ENCODE measurements at places on chromosomes 5 and 9. TPM values are rescaled to one million over a fixed set of nuclear protein-coding genes. Genes with fewer than 3 reads are reported as not detected.

UNC5A gene
- total RNA-seq, result not detected

TLX3 gene
- not detected for total RNA-seq

C1QTNF2 gene
- 0.11 TPM for total RNA-seq

RNF180 gene
- 1.2 TPM for total RNA-seq

SPAG8 gene
- total RNA-seq, result 1.2 TPM

NEURL1B gene
- 0.79 TPM for total RNA-seq

WASHC1 gene
- 7.1 TPM for total RNA-seq

MAN1B1 gene
- 93.4 TPM for total RNA-seq
